ENCODE measurements at places on chromosomes 3 and 15.
A peak's percentile ranks its signal among the peaks of the same experiment; 100 is the strongest.

- no peak for DNase-seq
Observed at GRCh38 chr3:64445109-64445943, 220.1 kb upstream of the PRICKLE2 start.

- no peak for DNase-seq
Observed at GRCh38 chr3:40782111-40782721, 257.5 kb downstream of the ZNF621 start.

- no peak for DNase-seq
Observed at GRCh38 chr15:48522911-48523310, 122.6 kb downstream of the FBN1 start.

DNA sequence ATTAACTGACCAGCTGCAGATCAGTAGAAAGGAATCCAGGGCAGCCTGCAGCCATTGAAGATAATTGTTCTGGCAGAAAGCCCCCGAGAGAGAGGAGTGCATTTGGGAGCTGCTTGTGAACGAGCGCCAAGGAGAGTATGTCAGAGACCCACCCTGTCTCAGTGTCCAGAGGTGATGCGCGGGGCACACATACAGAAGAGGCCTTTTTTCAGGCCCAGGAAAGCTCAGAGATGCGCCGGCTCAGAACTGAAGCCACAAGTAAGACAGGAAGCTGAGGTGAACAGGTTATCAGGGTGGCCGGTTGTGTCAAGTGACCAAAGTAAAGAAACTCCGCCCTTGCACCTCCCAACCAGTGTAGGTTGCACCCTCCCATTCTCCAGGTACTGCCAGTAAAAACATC is 59.8 kb upstream of the HEG1 start:
- no peak for DNase-seq

DNA sequence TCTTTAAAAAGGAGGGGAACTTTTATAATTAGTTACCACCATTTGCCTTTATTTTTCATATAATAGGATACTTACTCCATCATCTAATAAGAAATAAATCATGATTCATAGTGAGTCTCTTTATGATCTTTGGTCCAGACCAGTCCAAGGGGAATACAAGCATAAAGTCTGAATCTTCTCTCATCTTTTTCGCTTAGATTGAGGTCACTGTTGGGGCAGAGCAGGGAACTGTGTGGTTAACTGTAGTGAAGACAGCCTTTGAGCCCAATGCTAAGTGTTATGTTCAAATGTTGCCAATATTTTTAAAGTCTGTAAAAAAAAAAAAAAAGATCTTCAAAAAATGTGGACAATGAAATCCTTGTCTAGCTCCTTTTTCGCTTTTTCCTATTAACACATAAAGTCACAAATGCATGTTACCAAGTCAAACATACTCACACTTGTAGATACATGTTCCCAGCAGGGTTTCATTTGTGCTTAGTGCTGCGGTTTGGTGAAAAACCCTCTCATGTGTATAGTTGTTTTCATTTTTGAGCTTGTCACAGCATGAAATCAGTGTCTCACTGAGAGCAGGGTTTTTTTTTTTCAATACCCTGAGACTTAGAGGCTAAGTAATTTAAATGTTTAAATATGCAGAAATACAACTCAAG is 72.1 kb downstream of the EPHA3 start:
- DNase-seq = no peak

GRCh38 chr15:56698270-56698669 is 35.0 kb downstream of the ZNF280D start:
- no peak for DNase-seq

DNA sequence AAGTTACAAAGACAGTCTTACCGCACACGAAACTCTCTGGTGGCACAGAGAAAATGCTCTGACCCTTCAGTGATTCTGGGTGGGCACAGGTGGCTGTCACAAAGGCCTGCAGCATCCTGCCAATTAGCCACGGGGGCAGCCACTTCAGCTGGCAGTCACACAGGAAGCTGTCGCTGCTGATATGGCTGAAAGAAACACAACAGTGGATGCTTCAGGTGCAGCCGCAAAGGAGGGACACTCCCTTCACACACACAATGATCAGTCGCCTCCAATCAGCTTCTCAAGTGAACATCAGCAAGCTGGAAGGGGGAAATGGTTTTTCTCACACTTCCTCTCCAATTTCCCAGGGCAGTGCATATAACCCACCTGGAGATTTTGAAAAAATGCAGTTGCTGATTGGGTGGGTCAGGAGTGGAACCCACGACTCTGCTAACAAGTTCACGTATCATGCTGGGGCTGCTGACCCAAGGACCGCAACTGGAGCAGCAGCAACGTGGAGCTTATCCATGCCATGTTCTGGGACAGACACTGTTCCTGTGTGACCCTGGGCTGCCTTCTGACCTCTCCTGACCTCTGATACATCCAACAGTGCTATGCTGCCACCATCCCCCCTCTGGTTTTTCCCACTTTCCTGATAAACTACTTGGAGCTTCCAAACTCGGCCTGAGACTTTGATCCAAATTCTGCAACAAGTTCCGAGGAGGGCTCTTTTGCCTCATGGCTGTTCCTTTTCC is 106.6 kb downstream of the LRIG1 start:
- DNase-seq = peak; percentile 5

DNA sequence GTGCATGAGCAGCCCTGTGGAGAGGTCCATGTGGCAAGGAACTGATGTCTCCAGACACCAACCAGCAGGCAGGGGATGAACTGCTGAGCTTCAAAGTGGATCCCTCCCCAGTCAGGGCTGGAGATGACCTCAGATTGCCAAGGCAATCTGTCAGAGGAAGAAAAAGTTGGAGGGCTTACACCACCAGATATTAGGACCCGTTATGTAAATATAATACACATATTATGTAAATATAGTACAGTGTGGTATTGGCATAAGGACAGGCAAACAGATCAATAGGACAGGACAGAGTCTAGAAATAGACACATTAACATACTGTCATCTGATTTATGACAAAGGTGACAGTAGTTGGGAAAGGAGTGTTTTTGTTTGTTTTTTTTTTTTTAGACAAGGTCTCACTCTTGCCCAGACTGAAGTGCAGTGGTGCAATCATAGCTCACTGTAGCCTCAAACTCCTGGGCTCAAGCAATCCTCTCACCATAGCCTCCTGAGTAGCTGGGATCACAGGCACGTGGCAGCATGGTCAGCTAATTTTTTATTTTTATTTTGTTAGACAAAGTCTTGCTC is 18.0 kb upstream of the RAB7A start:
- no peak for DNase-seq

DNA sequence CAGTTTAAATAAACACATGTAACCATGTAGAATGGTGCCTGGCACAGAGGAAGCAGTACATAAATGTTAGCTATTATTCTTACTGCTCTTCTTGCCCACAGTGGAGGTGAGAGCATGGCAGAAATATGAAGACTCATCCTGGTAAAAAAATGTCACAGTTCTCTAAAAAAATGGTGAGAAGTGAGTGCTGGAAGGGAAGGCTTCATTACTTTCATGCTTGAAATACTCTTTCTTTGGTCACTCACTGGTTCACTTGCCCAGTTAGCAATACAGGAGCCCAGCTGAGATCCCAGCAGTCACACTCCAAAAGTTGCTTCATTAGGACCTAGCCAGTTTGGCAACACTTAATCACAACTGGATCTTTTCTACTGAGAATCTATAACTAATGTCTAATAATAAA is 1017.2 kb downstream of the TUSC7 start:
- DNase-seq = no peak

- DNase-seq = no peak
Observed at GRCh38 chr15:51621936-51622603, 501 bp downstream of the DMXL2 start.

- no peak for DNase-seq
Observed at GRCh38 chr15:68098465-68098864, 44.4 kb downstream of the PIAS1 start.

DNA sequence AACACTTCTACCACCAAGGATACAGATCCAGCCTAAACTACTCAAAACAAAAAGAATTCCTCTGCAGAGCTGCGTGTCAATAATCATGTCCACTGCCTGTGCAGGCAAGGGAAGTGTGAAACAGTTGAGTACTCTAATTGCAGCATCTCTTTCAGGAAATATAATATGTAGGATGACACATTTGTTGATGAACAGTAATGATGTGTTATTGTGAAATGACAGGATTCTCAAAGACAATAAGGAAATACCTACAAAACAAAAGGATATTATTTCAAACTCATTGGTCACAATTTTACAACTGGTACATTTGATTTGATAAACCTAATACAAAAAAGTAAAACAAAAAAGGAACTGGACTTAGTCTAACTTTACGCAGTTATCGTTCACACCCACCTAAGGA is 4.4 kb downstream of the SPG11 start:
- DNase-seq = no peak

DNA sequence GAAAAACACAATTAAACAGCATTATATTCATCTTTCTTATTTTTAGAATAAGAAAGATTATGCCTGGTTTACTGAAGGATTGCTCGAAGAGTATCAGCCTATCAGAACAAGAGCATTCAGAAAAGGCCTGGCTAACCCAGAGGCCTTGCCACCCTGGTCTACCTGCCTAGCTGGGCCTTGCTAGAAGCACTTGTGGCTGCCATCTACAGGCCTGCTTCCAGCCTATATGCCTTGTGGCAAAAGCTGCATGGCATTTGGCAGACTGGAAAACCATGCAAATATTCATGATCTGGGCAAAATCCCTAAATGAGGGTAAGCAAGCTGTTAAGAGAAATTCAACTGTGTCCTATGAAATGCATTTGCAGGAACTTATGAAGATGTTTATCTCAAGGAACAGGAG is 9.3 kb upstream of the ATP13A4 start:
- DNase-seq = no peak

DNA sequence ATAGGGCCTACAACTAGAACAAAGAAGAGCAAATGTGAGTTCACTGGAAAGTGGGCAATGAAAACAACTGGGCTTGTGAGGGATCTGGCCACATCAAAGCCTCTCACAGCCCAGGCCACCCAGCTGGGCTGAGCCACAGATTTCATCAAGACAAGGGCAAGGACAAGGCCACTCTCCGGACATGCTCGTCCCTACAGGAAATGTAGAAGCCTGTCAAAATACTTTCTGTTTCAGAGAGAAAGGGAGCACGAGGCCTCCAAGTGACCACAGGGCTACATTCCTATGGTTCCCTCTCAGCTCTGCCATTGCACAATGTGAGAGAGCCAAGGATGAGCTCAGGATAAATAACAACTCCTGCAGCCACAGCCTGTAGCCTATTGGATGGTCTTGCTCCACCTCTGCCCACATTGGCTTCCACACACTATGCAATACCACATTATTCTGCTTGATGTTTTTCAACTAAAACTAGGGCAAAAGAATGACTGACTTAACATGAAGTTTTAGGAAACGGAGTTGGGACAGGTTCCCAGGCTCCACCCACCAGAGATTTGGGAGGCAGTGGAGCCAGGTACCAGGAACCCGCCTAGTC is 12.1 kb downstream of the TBC1D2B start:
- DNase-seq = no peak

- no peak for DNase-seq
Observed at GRCh38 chr15:91456921-91457320, 356.9 kb downstream of the SV2B start.

GRCh38 chr15:75583701-75584100 is 4.6 kb upstream of the PTPN9 start:
- DNase-seq = no peak

DNA sequence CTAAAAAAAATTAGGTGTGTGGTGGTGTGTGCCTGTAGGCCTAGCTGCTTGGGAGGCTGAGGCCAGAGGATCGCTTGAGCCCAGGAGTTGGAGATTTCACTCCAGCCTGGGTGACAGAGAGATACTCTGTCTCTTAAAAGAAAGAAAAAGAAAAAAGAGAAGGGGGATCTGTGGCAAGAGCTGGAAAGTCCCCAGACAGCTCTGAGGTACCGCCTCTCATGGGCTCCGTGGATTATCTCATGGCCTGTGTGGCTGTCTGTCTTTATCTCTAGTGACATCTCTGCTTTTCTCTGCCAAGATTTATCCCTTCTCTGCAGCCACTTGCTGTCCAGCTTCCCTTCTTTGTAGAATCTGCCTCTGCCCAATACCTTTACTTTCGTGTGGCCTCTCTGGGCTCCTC is 5.7 kb downstream of the EXOSC7 start:
- no peak for DNase-seq

- DNase-seq = no peak
Observed at GRCh38 chr15:41042851-41043250, 73.2 kb downstream of the INO80 start.

DNA sequence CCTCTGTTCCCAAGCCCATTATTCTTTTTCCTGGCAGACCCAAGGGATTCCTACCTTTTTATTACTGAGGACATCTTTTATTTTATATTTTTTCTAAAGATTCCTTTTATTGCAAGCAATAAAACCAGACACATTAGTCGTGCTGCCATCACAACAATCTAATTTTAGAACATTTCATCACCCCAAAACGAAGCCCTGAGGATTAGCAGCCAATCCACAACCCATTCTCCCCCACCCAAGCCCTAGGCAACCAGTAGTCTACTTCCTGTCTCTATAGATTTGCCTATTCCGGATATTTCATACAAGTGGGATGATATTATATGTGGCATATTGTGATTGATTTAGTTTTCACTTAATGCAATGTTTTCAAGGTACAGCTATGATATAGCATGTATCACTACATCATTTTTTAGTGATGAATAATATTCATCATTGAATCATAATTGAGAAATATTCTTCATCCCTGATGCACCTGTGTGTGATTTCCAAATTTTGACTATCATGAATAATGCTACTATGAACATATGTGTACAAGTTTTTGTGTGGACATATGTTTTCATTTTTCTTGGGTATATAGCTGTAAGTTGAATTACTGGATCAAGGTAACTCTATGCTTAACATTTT is 65.7 kb downstream of the IL1RAP start:
- no peak for DNase-seq

DNA sequence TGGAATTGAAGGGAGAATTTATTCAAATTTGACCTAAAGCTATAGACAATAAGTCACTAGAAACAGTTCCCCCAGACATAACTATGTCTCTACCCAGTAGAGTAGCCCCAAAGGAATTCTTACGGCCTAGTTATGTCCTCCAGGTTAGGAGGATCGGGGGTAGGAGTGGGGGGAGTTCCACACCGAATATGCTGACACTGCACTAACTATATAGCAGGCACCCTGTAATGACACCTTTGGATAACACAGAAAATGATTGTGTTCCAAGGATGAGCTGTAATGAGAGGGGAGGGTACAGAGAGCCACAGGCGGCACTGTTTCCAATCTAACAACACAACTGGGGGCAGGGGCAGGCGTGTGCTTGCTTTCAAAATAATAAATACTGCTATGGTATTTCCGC is 376.2 kb upstream of the RORA start:
- DNase-seq = no peak

DNA sequence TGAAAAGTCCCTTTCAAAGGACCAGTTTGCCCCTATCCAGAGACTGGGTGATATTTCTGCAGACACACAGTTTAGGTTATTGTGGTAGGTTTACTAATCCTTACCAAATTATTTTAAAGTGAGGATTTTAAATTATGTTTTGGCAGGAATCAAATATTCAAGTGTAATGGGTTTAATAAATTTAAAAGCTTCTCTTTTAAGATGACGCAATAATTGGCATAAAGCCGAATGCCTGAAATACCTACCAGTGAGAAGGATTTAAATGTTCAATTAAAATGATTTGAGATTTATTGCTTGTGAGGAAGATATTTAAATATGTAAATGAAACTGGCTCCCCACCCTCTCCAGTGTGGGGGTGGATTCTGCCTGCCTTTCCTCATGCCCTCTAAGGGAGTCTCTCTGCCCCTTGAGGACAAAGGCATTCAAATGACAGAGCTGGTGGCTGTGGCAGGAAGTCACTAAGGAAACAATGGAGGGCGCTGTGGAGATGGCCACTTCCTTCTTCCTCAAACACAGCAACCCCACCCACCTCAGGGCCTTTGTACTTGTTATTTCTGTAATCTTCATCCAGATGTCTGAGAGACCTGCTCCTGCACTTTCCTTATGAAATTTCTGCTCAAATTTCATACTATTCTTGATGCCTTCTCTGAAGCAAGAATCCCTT is 131.7 kb downstream of the TNIK start:
- DNase-seq = no peak

Measured in stimulated activated CD8-positive, alpha-beta memory T cell treated with anti-CD3 and anti-CD28 coated beads, Interleukin-7, amount 100 ng/mL, for 1 hour (primary cell).